ENCODE measurements at places on chromosomes 5 and 9. TPM values are rescaled to one million over a fixed set of nuclear protein-coding genes. Genes with fewer than 3 reads are reported as not detected.

Gene IL13
- total RNA-seq: not detected

Gene CCNI2
- 1.6 TPM for total RNA-seq

Gene ECSCR
- total RNA-seq: not detected

DNA sequence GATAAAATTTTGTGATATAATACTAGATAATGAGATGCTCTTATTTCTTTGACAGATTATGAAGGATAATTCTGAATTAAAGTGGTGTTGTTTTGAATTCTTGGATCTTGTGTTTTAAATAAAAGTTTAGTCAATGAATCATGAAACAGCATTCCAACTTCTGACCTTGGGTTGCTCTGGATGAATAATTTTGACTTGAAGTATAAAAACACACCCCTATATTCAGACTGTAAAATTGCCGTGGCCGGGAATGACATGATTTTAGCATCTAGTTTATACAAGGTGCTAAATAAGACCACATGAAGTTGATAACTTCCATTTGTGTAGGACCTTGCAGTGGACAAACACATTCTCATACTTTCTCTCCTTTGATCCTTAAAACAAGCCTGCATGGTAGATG is 67.2 kb upstream of the DAP start:
- DNase-seq: no peak

- DNase-seq: no peak
Observed at GRCh38 chr5:31054453-31054852, 139.0 kb upstream of the CDH6 start.

- DNase-seq: no peak
Observed at GRCh38 chr5:54514291-54514690, 3.3 kb upstream of the SNX18 start.

- DNase-seq: no peak
Observed at GRCh38 chr9:109996936-109997580, 210.9 kb downstream of the C9orf152 start.

Measured in kidney epithelial cell (primary cell).